Erythroblast (primary cell): ENCODE measurements at places on chromosomes 5 and 9.

DNA sequence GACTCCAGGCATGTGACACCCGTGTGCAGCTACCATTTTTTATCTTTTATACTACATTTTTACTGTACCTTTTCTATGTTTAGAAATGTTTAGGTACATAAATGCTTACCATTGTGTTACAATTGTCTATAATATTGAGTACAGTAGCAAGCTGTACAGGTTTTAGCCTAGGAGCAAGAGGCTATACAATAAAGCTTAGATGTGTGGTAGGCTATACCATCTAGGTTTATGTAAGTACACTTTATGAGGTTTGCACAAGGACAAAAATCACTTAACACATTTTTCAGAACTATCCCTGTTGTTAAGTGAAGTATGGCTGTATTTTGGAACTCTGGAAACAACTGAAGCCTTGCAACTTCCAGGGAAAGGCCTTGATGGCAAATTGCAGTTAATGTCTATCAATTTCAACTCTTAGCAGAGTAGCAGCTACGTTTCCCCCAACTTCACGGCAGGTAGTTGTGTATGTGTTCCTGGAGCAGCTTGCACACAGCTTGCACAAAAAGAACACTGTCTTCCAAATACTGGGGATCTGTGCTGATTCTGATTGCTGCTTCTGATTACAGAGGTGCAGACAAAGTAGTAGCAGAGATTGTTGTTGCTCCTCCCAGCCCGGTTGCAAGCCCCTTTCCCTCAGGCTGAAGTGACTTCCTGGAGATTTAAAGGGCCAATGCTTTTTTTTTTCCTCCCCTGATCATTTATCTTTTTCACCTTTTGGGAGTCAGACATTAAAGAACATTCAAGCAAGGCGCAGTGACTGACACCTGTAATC is 30.0 kb downstream of the SIL1 start:
- DNase-seq: no peak

DNA sequence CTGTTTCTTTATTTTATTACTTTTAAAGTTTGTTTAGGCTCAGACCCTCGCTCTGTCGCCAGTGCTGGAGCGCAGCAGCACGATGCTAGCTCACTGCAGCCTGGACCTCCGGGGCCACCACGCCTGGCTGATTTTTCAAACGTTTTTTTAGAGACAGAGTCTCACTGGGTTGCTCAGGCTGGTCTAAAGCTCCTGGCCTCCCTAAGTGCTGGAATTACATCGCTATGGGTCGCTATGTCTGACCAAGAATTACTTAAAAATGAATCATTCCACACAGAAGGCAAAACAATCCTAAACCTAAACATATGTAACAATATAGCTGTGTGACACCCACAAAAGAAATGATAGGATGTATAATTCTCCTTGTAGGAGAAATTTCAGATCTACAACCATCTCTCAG is 86.9 kb upstream of the SIMC1 start:
- no peak for DNase-seq

- no peak for DNase-seq
These were observed 919.8 kb upstream of the EDIL3 start for GRCh38 chr5:85304524-85304923.

DNA sequence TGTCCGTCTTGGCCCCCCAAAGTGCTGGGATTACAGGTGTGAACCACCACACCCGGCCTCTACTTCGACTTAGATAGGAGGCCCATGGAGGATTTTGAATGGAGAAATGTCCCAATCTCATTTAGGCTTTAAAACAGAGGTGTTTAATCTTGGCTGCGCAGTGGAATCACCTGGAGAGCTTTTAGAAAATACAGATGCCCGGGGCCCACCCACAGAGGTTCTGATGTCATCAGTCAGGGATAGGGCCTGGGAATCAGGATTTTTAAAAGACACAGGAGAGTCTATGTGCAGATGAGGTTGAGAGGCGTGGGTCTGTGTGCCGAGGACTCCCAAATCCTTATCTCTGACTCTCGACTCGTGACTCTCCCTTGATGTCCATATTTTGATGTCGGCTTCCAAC is 124.0 kb upstream of the BOD1 start:
- DNase-seq: no peak

GRCh38 chr5:108295578-108296368 is 86.1 kb downstream of the FBXL17 start:
- DNase-seq: no peak

- DNase-seq: no peak
These were observed 1595.9 kb upstream of the NUDT12 start for GRCh38 chr5:105158526-105158925.

GRCh38 chr5:59521476-59521875 is 372.1 kb downstream of the PDE4D start:
- DNase-seq: no peak

DNA sequence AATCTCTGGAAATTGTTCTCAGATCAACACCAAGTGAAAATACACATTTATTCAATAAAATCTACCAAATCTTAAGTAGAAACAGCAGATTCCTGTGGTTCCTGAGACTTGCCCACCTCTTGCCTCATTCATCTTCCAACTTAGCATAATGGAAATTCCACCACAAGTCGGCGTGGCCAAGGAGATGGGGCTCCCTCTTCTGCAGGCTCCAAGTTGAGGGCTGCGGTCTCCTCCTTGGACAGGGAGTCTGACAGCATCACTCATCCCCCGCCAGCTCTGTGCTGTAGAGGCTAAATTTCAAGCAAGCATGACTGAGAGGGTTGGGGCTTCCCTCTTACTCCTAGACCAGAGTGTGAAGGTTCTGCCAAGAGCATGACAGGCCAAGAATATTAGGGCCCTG is 273.7 kb downstream of the DIRAS2 start:
- DNase-seq: no peak

GRCh38 chr9:89313842-89314241 is 2.8 kb downstream of the CKS2 start:
- DNase-seq: peak; percentile 51

- no peak for DNase-seq
These were observed 24.4 kb downstream of the SKIC3 start for GRCh38 chr5:95530416-95530815.

DNA sequence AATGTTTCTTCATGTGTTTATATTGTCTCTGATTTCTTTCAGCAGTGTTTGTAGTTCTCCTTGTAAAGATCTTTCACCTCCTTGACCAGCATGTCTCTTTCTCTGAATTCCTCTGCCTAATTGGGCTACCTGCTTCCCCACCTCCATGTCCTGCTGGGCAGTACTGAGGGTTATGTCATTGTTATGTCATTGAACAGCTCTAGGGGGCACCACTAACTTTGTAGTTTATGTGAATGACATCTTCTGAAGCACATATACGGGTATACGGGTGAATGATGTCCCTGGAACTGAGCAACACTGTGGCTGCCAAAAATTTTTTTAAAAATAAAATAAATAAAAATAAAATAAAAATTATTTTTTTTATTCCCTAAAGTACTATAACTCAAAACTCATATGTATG is 16.9 kb upstream of the SNCAIP start:
- DNase-seq: peak; percentile 44
